CD8-positive, alpha-beta memory T cell (primary cell): ENCODE measurements at places on chromosomes 2 and 18.

- DNase-seq, result no peak
These were observed 31.9 kb downstream of the SMAD7 start for GRCh38 chr18:48918660-48919456.

- DNase-seq, result no peak
These were observed 251.4 kb downstream of the KLHL29 start for GRCh38 chr2:23636426-23636825.

- no peak for DNase-seq
These were observed 11.7 kb upstream of the ITSN2 start for GRCh38 chr2:24372033-24372432.

GRCh38 chr2:199309973-199310372, 147.8 kb downstream of the SATB2 start:
- no peak for DNase-seq

DNA sequence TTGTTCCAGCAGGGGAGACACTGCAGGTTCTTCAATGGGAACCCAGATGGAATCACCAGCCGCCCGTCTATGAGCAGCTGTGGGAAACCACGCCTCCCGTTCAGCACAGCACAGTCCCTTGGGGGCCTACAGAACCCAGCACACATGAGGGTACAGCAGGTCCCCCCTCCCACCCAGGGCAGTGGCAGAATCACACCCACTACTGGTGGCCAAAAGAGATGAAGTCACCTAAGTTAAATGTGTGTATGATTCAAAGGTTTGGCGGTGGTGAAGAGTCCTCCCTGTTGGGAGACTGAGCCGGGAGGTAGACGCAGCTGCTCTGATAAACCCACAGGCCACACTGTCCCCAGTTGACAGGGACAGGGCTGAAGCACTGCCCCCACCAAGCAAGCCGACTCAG, 44.3 kb downstream of the L3MBTL4 start:
- no peak for DNase-seq

DNA sequence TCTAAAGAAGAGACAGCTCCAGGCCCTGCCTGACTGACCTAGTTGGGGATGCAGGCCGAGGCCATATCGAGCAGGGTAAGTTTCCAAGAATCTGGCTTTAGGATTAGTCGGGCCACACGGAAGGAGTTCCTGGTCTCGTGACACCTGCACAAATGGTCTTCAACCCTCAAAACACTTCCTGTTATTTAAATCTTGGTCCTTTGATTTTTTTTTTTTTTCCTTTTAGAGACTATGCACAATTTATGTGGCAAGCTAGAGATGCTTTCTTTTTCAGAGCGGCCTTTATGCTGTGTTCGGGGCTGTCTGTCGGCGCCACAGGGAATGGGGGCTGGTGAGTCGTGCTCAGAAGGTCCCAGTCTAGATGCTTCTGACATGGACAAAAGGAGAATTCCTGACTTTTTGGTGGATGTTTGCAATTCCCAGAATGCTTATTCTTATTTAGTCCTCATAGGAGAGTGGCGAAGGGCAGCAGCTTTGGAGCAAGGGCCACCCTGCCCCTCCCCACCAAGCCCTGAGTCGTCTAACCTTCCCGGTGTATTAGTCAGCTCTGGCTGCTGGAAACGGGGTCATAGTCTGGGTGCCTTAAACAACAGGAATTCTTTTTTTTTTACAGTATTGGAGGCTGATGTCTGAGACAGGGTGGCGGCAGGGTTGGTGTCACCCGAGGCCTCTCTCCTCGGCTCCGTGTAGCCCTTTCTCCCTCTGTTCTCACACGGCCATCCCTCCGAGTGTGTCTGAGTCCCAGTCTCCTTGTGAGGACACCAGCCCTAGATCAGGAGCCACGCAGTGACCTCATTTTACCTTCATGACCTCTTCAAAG, 27.4 kb downstream of the HPCAL1 start:
- peak; percentile 60 for DNase-seq

DNA sequence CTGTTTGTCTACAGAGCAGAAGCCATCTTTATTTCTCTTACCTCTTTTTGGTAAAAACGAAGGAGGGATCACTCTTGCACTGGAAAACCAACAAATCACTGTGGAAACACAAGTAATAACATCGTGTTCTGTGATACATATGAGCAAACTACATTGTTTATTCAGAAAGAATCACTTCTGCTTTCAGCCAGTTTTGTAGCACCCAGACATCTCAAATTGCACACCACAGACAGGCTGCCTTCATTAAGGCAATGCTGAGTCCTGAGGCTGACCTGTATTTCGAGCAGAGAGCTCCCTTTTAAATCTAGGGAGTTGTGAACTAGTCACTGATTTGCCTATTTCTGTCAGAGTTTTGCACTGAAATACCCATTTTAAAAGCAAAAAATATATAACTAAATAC, 1003.2 kb upstream of the FAM98A start:
- no peak for DNase-seq

- no peak for DNase-seq
These were observed 262.7 kb downstream of the HAUS1 start for GRCh38 chr18:46366751-46367376.

- no peak for DNase-seq
These were observed 74.8 kb upstream of the SMIM21 start for GRCh38 chr18:75502286-75502685.

DNA sequence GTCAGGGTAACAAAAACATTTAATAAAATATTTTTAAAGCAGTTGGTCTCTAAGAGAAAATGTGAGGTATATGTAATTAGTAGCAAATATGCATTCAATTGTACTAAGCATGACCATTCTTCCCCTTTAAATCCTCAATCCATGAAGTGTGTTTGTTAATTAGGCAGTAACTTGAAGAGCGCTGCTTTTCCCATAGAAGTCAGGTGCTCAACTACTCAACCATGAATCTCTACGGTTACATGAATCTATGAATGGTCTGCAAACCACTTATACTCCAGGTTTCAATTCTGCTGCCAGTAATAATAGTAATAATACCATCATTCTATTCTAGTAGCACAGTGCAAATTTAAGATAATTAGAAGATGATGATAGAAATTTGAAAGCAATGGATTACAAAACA, 55.8 kb downstream of the SLC8A1 start:
- DNase-seq, result no peak

- DNase-seq, result no peak
These were observed 80.9 kb upstream of the ARHGAP28 start for GRCh38 chr18:6648581-6648980.

DNA sequence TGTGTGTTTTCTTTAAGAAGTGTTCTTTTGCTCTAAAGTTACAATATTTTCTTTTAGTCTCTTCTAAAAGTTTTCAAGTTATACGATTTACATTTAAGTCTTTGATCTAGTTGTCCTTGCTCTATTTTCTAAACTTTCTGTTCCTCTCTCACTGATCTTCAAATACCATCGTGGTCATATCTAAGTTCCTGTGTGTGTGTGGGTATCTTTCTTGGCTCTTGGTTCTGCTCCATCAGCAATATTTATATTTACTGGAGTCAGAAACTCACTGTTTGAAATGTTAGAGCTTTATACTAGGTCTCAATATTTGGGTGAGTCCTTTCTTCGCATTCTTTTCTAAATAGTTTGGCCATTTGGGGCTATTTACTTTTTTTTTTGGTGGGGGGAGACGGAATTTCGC, 77.3 kb downstream of the COPS8 start:
- DNase-seq, result no peak

DNA sequence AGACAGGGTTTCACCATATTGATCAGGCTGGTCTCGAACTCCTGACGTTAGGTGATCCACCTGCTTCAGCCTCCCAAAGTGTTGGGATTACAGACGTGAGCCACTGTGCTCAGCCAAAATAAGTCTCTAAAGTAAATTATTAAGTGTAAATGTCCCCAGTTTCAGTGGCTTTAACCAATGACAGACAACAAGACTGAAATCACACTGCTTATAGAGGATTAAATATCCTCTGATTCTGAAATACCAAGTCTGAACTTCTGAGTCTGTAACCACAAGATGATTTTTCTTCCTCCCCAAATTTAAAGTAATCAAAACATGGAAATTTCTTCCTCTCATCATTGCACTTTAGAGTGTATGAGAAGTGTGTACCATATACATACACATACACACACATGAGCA, 16.5 kb upstream of the ANKRD44 start:
- no peak for DNase-seq

GRCh38 chr18:79197531-79197930, 128.3 kb downstream of the ATP9B start:
- DNase-seq, result no peak

- DNase-seq, result no peak
These were observed 234.9 kb upstream of the CDH2 start for GRCh38 chr18:28411806-28412205.

GRCh38 chr18:75282746-75283145, 72.1 kb downstream of the TSHZ1 start:
- no peak for DNase-seq

GRCh38 chr2:238339814-238340213, 19.5 kb downstream of the TRAF3IP1 start:
- DNase-seq, result no peak

GRCh38 chr2:221345516-221345915, 226.6 kb downstream of the EPHA4 start:
- DNase-seq, result no peak

DNA sequence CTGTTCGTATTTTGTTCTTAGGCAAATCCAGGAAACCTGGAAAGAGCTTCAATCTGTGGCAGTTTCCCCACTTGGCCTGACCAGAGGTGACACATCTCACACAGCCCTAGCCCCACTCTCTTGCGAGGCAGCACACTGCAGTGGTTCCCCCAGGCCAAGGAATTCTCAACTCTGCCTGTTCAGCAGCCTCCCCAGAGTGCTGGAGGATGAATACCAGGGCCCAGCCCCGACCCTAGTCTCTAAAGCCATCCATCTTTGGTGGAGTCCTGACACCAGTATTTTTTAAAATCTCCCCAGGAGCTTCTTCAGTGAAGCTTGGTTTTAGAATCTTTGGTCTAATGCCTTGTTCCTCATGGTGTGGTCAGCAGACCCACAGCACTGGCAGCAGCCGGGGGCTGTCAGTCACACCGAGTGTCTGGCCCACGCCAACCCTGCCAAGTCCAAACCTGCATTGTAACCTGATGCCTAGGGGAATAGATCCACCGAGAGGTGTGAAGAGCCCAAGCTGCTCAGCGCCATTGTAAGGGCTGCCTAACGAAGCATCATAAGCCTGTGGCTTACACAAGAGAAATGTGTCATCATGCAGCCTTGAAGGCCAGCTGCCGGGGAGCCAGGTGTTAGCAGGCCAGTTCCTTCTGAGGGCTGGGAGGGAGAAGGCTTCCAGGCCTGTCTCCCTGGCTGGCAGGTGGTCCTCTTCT, 428.7 kb upstream of the ID2 start:
- no peak for DNase-seq

DNA sequence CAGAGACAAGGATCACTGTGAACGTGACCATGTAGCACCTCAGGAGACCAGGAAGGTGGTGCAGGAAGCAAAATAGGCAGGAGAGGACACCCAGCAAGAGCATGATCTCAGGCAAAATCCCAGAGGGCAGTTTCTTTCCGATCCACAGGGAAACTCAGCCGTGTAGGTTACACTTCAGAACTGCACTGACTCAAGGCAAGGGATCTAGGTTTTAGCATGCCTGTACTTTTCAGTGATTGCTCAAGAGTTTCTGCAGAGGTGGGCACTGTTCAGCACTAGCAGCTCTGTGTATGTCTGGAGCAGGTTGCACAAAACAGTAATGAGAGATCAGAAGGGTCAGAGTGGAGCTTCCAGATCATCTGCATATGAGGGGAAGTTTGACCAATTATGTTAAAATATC, 116.7 kb upstream of the RNF152 start:
- no peak for DNase-seq

- no peak for DNase-seq
These were observed 29.6 kb downstream of the CFAP210 start for GRCh38 chr2:169664600-169664977.

GRCh38 chr2:9434489-9434888, 11.0 kb downstream of the CPSF3 start:
- DNase-seq, result no peak

DNA sequence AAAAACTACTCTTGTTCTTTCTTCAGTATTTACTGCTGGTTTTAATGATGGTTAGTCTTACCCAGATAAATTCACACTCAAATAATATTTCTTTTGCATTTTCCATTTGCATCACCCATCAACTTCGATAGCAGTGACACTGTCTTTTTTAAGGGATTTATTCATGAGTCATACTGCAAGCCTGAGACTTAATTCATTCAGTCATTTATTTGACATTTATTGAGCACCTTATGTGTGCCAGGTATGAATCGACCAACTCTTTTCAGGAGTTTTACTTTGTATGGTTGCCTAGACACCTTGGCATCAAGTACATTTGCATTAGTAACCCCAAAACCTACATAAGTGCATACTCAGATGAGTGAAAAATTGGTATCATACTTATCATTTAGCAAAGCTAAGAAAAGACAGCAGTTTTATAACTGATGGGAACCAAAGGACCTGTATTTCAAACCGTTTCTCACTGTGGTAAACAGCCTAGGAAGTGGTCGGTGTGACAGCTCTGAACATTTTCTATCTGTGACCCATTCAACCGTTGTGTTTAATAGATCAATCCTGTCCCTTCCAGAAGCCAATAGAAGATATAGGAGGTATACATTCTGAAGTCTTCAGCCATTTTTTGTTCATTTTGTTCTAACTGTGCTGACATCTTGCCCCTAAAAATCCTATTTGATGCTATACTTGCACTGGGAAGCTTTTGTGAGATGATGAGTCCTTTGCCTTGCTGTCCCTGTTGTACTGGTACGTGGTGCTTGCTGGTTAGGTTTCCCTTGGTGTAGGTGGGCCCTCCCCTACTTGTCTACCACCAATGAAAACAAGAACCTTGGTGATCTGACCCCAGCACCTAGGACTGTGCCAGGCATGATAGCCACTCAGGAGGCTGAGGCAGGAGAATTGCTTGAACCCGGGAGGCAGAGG, 484.7 kb upstream of the RAB12 start:
- no peak for DNase-seq

GRCh38 chr2:129118296-129118695, 799.6 kb upstream of the HS6ST1 start:
- no peak for DNase-seq

- DNase-seq, result no peak
These were observed 15.0 kb upstream of the IL1A start for GRCh38 chr2:112798979-112799975.

GRCh38 chr2:166961933-166962332, 73.7 kb downstream of the XIRP2 start:
- DNase-seq, result no peak

DNA sequence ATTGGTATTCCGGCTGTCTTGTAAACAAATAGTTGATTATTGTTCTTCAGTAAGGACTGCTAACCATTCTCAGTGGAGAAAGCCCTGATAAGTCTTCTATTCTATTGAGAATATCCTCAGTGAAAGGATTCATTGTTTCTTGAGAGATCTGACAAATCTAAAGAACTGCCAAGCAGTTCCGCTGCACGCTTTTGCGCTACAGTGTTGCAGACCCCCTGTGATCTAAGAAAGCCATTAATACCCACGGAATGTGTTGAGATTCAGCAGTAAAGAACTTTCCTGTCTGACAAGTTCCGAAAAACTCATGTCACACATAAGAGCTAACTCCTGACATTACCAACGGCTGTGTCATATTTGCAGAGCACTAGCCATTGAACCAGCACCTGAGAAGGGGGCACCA, 63.8 kb downstream of the ZNF236 start:
- no peak for DNase-seq

DNA sequence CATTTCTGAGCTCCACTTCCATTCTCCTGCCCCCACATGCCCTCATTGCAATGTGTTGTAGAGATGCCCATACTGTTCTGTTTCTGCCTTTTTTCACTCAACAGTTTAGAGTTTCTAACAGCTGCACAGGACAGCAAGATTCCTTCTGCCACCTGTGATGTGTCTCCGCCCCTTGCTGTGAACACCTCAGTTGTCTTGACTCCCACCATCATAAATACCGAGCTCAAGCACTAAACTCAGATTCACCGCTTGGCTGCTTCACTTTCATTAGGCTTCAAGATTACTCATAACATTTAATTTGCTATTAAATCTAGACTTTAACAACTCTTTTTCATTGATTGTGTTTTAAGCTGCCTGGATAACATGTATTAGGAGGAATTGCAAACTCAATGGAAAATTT, 141.0 kb downstream of the MAP2 start:
- DNase-seq, result no peak
